ENCODE measurements at places on chromosomes 4 and X.

GRCh38 chr4:151599863-151600262, 160.9 kb downstream of the GATB start:
- DNase-seq = no peak

- no peak for DNase-seq
These were observed 98.7 kb upstream of the ARHGAP24 start for GRCh38 chr4:85376285-85376684.

DNA sequence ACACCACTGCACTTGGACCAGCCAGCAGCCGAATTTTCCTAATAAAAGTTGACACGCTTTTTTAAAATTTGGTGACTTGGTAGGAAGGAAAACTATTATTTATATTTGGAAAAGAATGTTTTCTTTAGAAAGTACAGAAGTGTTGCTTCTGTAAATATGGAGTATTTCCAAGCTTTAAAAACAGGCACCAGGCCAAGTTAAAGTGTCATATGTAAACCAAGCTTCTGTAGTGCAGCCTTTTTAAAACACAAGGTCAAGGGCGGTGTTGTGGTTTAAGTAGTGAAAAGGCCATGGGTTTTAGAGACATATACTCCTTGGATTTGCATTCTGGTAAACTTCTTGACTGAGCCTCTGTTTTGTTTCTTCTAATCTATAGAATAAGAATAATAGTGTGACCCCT, 62.7 kb downstream of the TRIM2 start:
- no peak for DNase-seq

- no peak for DNase-seq
These were observed 50.4 kb upstream of the CCDC149 start for GRCh38 chr4:24963277-24963676.

GRCh38 chrX:16210061-16210460, 42.8 kb downstream of the MAGEB17 start:
- no peak for DNase-seq

DNA sequence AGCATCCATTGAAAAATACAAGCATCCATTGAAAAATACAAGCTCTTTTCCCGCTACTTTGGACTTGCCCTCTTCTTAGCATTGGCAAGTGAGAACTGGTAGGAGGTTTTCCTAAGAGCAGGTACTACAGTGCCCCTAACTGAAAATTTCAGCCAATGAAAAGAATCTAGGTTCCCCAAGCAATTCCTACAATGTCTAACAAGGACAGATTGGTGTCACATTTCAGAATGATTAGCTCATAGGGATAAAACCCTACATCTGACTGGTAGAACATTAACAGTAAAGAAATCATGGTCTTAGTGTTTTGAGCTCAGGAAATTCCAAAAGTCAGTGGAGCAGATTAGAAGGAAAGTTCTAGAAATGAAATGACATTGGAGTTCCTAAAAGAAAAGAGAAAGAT, 68.6 kb upstream of the QRFPR start:
- DNase-seq = no peak

DNA sequence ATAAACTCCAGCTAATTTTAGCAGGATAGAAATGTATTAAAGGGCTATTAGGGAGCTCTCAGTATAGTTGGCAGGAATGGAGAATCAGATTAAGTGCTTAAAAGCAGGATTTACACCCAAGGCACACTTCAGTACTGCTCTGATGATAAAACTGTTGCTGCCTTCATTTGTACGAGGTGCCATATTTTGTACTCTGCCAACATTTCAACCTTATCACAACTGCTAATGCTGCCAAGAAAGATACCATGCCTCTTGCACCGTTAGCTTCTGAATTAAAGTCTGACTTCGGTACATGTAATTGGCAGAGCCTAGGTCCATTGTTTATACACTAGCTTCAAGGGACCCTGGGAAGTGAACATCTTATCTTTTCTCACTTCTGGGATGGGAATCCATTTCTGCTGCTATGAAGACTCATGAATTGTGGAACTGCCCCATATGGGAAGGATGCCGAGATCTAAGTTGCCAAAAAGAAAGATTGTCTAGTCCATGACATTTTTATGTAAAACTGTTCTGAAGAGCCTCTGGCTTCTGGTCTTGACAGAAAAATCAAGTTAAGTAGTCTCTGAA, 624.0 kb upstream of the IGFBP7 start:
- DNase-seq = no peak

GRCh38 chr4:88257726-88258125, 26.6 kb downstream of the PPM1K start:
- DNase-seq = no peak

- DNase-seq = no peak
These were observed 174.4 kb downstream of the RAB28 start for GRCh38 chr4:13309751-13310150.

DNA sequence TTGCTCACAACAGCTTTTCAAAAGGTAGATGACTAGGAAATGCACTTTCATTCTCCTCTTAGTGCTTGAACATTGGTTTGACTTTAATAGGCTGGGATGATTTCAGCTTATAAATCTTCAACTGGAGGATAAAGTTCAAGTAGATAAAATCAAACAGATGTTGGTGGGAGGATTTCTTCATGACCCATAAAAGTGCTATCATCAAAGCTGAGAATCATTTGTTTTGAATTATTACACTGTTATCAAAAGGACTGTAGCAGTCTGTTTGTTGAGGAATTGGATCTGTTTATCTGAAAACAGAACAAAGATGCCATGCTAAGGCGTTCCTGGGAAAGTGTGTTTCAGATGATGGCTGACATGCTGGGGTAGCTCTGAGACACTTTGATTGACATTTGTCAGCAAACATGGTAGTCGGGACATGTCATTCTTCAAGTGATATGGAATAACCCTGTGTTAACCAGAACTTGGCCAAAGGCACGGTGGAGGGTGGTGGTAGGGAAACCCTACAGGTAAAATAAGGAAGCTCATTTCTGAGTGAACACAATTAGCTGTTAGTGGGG, 304.0 kb upstream of the PITX2 start:
- no peak for DNase-seq

DNA sequence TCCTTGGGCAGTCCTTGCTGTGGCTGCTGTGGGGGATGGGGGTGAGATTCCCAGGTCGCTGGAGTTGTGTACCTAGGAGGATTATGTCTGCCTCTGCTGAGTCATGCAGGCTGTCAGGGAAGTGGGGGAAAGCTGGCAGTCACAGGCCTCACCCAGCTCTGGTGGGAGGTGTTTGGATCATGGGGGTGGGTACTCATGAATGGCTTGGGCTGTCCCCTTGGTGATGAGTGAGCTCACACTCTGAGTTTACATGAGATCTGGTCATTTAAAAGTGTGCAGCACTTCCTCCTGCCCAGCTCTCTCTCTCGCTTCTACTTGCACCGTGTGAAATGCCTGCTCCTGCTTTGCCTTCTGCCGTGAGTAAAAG, 24.6 kb upstream of the PDLIM3 start:
- DNase-seq = no peak

GRCh38 chrX:74514384-74514783, 93.1 kb downstream of the SLC16A2 start:
- no peak for DNase-seq

DNA sequence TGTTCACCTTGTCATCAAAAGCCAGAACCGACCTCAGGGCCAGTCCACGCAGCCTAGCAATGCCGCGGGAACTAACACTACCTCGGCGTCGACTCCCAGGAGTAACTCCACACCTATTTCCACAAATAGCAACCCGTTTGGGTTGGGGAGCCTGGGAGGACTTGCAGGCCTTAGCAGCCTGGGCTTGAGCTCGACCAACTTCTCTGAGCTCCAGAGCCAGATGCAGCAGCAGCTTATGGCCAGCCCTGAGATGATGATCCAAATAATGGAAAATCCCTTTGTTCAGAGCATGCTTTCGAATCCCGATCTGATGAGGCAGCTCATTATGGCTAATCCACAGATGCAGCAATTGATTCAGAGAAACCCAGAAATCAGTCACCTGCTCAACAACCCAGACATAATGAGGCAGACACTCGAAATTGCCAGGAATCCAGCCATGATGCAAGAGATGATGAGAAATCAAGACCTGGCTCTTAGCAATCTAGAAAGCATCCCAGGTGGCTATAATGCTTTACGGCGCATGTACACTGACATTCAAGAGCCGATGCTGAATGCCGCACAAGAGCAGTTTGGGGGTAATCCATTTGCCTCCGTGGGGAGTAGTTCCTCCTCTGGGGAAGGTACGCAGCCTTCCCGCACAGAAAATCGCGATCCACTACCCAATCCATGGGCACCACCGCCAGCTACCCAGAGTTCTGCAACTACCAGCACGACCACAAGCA, 898 bp downstream of the UBQLN2 start:
- DNase-seq = no peak

GRCh38 chr4:1211891-1212545, 36.9 kb downstream of the CTBP1 start:
- DNase-seq = no peak

- no peak for DNase-seq
These were observed 5.5 kb upstream of the PAK3 start for GRCh38 chrX:111090458-111090857.

DNA sequence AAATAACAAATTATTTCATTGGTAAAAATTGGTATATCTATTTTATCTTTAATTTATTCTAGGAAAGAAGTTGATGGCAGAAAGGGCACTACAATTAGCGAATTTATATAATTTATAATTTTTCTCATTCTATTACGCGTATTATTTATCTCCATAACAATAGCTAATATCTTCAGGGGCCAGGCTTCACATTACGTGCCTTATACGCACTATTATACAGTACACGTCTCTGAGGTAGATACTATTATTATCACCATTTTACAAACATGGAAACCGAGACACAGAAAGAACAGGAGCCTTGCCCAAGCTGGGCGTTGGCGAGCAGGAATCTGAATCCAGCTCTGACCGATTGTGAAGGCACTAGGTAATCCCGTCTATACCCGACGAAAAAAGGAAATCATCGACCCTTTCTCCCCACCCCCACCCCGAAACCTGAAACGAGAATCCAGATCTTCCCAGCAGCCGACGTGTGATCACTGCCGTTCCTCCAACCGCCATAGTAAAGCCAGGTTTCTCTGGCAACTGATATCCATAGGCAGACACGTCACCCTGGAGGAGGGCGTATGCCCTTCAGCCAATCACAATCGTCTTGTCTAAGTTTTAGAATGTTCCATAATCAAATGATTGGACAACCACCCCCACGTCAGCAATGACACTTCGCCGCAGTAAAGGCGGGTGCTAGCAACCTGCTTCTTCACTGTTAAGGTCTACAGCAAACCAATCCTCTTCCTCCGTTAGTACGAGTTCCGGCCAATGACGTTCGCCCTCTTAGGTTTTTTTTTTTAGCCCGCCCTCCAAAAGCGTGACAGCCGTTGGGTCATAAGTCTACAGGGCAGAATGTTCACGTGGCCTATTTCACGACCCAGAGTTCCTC, at the start of gene MORF4L2:
Gene MORF4L2, minus strand, starts transcription at position 501 of the 874 bp plus-strand sequence. CDS start 9,672 bp downstream, outside the sequence.
- peak; percentile 92 for DNase-seq

DNA sequence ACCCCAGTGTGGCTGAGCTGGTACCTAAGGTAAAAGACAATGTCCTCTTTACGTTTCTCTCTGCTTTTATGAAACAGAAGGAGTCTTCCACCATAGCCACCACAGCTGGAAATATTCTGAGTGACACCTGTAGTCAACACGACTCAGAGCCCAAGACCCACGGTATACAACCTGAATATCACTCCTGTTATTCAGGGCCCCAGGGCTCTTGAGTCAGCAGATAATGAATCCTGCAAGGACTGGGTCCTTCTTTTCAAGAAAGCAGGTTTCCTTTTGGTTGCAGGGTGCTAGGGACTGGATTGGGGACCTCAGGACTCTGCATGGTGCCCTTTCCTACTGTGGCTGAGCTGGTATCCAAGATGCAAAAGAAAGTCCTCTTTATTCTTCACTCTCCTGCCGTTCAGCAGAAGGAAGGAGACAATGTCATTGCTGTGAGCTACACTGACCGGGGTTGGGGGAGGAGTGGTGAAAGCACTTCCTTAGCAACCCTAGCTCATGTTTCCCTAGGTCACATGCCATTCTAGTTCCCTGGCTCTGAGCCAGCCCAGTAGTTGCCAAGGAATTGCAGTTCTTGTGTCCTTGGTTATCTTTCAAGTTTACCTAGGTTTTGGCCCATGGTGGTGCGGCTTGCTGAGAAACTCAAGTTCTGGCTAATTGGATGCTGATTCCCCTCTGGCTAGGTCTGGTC, 23.7 kb upstream of the UNC5C start:
- no peak for DNase-seq

- DNase-seq = no peak
These were observed 71.3 kb upstream of the LHFPL1 start for GRCh38 chrX:112751076-112751475.

DNA sequence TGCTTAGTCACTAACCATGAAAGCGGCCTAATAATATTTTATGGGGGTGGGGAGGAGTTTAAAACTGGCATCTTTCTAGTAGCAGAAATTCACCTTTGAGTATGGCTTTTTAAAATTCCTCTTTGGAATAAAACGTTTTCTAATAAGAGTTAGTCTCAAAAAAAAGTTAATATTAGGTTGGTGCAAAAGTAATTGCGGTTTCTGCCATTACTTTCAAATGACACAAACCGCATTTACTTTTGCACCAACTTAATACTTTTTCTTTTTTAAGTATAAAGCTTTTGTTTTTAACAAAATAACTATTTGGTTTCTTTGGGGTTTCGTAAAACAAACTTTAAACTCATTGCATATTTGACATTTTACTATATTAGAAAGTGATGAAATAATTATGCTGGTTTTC, 68.4 kb downstream of the FBXO8 start:
- no peak for DNase-seq

- no peak for DNase-seq
These were observed 85.3 kb upstream of the SLC4A4 start for GRCh38 chr4:71253545-71253944.

All from NCI-H1930 (cell line).